ENCODE measurements at places on chromosomes 13 and 19.
A peak's percentile ranks its signal among the peaks of the same experiment; 100 is the strongest.

DNA sequence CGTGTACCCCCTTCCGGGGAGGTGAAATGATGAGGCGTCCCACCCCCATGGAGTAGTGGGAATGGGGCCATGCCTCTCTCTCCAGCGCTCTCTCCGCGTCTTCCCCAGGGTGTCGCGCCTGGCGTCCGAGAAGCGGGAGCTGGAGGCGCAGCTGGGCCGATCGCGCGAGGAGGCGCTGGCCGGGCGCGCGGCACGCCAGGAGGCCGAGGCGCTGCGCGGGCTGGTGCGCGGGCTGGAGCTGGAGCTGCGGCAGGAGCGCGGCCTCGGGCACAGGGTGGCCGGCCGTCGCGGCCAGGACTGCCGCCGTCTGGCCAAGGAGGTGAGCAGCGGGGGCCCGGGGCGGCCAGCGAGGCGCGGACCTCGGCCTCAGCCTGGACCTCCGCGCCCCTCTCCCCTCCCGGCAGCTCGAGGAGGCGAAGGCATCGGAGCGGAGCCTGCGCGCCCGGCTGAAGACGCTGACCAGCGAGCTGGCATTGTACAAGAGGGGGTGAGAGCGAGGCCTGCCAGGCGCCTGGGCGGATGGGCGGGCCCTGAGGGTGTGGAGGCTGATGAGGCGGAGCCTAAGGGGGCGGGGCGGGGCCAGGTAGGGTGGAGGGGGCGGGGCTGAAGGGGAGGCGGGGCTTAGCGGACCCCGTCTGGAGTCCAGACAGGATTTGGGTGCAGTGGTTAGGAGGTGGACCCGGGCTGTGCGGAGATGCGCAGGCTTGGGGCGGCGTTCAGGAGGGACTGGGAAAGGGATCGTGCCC lies 7.7 kb downstream of the PGLYRP1 start:
- peak; percentile 62 for DNase-seq

DNA sequence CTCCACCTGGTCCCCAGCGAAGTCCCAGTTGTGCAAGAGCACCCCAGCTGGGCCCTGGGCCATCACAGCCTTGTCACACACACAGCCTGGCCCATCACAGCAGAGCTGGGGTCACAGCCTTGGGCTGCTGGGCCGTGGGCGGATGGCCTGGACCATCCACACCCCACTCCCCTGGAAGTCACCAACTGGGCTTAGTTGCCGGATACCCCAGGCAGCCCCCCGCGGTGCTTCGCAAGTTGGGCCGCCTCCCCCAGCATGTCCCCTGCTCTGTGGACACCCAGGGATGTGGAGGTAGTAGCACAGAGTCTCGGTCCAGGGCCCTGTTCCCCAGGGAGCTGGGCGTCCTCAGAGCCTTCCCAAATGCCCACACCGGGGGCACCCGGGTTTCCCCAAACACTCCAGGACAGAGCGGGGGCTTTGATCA lies 4.5 kb upstream of the ZNF554 start:
- DNase-seq = no peak

DNA sequence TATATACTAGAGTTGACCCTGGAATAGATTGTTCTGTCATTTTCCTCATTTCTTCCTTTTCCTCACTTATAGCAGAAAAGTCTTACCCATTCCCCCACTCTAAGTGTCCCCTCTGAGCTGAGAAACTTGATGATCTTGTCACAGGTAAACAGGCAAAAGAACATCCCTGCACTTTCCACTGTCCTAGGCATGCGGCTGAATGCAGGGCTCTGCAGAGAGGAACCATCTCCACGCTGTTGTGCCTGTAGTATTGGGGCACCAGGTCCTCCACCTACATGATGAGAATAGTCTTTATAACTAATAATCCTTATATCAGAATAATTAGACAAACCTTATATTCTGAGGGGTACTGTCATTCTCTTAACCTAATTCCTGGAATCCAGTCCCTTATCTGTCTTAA lies 211.3 kb downstream of the RBM26 start:
- no peak for DNase-seq

GRCh38 chr13:90713441-90714133 lies 633.9 kb upstream of the MIR17HG start:
- DNase-seq = no peak

- DNase-seq = no peak
Observed at GRCh38 chr19:56917529-56917928, 77.0 kb upstream of the PEG3 start.

Data from NCI-H187 (cell line).